ENCODE measurements at places on chromosomes 5 and 9. TPM values are rescaled to one million over a fixed set of nuclear protein-coding genes. Genes with fewer than 3 reads are reported as not detected.
A peak's percentile ranks its signal among the peaks of the same experiment; 100 is the strongest.

DNA sequence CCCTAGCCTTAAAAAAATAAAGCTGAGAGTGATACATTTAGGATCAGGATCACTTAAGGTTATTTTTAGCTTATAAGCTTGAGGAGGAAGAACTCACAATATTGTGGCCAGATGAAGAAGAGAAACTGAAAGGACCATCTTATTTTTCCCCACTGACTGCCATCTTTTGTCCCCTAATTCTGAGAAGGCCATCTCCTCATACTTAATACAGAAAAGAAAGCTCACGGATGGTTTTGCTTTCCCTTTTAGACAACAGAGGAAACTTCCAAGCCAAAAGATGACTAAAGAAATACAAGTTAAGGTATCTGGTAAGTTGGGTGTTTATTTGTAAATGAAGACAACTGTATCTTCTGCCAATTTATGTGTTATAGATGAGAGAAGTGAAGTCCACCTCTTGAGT lies 36.4 kb downstream of the ERAP1 start:
- DNase-seq, result no peak

DNA sequence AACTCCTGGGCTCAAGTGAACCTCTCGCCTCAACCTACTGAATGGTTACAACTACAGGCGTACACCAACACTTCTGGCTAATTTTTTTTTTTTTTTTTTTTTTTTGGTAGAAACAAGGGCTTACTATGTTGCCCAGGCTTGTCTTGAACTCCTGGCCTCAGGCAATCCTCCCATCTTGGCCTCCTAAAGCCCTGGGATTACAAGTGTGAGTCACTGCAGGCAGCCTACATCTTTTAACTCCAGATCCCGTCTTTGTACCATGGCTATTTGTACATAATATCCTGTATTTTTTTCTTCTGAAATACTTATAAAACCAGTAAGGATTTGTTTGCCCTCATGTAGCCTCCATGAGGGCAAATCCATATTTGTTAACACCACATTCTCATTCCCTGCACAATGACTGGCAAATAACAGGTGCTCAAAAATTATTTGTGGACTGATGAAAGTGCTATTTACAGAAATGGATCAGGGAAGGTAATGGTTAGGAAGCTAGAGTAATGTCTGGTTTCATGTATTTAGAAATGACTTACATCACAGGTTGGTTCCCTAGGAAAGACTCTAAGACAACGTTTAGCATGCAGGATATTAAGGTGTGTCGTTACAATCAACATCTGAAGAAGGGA lies 51.9 kb upstream of the POU5F2 start:
- no peak for DNase-seq

GRCh38 chr9:135893104-135893503 lies 14.2 kb downstream of the CAMSAP1 start:
- no peak for DNase-seq

DNA sequence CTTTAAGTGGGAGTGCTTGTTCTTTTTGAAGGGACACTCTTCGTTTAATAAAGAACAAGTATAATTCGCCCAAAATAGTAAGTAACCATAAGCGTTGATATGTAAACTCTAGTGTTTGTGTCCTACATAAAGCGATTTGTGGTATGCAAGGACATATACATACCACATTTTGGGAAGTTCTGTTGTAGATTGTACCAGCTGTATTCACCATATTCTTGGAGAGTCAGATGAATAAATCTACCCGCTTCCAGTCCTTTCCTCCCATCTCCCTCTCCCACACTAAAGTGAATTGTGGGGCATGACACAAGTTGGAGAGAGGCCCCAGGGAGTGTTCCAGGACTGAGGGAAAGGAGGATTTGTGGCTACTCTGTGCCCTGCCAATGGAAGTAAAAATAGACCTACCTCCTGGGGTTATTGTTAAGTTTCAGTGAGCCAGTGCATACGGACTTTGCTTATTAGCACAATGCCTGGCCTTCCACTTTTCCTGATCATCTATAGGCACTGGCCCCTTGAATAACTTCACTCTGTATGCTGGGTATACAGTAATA lies 40.6 kb downstream of the ARHGAP26 start:
- no peak for DNase-seq

DNA sequence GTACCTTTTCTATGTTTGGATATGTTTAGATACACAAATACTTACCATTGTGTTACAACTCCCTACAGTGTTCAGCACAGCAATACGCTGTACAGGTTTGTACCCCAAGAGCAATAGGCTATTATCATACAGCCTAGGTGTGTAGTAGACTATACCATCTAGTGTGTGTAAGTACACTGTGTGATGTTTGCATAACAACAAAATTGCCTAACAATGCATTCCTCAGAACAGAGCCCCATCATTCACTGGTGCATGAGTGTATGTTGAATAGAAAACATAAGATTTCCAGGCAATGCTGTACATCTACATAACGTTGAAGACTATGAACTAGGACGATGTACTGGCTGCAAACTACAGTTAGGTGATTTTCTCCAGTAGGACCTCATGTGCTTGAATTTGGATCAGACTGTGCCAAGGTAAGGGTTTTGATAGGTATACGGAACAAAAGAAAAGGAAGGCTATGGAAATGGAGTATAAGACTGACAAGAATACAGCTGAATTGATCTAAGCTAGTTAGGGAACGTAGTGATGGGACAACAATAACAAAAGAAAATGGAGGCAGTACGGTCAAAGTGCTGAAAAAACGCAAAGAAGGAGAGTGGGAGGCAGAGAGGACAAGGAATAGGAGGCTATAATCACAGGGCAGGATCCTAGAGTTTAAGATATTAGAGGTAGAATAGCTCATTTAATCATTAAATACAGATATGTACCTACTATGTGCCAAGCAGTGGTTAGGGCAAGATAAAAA lies 46.9 kb downstream of the FNIP1 start:
- DNase-seq, result no peak

GRCh38 chr5:39648085-39648847 lies 223.5 kb upstream of the DAB2 start:
- no peak for DNase-seq

- peak; percentile 78 for DNase-seq
These were observed 77.7 kb downstream of the FOXD1 start for GRCh38 chr5:73370640-73371583.

LCN15 gene
- total RNA-seq, result not detected

ARL14EPL gene
- total RNA-seq, result not detected

Measured in Caki2 (cell line).